ENCODE measurements at places on chromosomes 4 and X. TPM values are rescaled to one million over a fixed set of nuclear protein-coding genes. Genes with fewer than 3 reads are reported as not detected.

- DNase-seq, result no peak
These were observed 27.6 kb downstream of the NUDT6 start for GRCh38 chr4:122894827-122895226.

DNA sequence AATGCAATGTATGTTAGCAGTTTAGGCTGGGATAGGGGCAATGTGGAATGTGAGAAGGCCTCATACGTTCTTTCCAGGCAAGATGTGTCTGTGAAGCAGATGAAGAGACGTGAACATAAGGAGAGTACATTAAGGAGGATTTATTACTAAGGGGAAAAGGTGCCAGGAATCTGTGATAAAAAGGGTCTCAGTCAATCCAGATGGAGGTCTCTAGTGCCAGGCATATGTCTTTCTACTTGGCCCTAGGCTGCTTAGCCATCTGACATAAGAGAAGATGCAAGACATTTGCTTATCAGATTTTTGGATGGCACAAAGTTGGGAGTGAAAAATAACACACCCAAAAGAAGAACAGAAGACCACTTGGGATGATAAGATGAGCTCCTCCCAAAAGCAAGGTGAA lies 93.0 kb upstream of the PRKG2 start:
- DNase-seq, result no peak

DNA sequence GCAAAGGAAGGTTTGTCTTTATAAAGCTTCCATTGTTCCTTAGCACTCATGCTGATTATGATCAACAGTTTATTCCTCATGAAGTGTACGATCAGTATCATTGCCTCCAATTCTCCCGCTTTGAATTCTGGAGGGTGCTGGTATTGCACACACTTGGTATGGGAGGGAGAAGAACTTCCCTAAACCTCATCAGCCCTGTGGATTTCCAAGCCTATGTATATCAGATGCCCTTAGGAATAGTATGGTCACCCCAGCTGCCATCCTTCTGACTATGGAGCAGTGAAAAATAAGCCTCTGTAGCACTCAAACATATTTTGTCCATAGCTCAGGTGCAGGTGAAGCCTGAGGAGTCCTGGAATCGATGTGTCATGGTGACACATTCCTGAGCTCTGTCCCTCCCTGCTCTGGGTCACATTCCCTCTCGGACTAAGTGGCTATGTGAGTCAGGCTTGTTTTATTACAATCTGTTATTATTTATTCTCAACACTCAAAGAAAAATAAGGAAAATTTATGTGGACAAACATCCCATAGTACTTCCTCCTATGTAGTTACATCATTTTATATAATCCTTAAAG lies 2.0 kb upstream of the ZDHHC9 start:
- no peak for DNase-seq

GRCh38 chr4:7330811-7331681 lies 103.7 kb downstream of the PSAPL1 start:
- no peak for DNase-seq

DNA sequence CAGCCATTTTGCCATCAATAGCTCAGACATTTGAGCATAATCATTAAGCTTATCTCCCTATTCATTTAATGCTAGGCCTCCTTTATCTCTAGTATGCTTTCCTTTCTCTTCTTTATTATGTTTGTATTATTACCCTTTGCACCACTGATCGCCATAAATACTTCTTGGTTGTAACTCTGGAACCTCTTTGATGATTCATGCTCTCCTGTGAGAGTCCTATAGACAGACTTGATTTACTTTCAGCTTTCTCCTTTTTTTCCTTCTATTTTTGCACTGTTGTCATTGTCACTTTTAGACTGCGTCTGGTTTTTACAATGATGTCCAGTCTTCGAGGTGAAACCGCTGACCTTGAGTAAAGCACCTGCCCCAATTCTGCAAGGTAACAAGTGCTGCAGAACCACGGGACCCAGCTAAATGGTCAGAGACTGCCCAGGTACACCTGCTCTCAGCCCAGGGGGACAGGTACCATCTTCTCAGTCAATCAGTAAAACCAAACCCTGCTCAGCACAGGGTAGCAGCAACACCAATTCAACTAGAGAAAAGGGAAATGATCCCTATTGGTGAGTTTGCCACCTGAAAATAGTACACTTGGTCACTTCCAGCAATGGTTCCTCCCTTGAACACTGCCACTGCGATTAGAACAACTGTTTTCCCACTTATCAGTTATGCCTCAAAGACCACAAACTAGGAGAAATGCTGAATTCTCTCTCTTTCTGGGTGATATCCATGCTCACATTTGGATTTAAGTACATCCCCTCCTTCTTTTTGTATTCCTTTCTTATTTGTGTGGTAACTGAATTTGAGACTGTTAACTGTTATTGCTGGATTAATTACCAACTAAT lies 125.1 kb downstream of the MAML3 start:
- DNase-seq, result no peak

DNA sequence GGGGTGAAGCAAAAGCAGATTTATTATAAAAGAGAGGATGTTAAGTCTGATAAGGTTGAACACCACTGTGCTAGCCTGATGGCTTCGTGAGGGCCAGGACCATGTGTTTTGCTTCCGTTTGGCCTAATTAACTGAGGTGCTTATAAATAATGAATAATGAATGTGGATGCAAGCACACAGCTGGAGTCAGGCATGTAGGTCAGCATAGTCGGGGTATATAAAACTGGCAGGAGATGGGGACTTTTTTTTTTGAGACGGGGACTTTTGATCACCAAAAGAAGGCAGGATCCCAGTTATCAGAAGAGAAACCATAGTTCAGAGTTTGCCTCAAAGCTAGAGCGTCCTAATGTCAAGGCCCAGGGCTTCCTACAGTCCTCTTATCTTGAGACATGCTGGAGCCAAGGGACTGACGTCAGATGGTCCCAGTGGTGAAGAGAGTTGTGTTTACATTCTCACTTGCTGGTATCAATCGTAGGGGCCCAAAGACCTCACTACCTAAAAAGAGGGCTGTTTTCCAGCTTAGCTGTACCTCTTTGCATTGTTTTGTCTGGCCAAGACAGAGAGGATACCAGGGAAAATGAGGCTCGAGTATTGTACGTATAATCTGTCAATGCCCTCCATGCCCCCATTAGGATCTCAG lies 50.4 kb downstream of the RTL9 start:
- DNase-seq, result no peak

DNA sequence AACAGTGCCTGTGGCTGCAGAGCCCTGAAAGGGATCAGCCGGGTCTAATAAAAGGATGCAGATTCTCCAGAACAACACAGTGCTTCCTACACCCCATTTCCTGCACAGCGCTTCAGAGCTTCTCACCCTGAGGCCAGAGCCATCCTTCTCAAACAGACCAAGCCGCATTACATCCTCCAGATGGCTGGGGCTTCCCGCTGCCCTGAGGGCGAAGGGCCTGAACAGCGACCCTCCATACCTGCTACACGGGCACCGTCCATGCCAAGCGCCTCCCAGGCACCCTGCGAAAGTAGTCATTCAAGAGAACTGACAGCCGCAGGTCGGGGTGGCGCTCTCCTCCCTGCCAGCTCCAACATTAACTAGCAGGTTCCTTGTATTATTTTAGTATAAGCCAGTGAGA lies 36.5 kb downstream of the ACOX3 start:
- DNase-seq, result no peak

GRCh38 chr4:2251795-2252529 lies 9.9 kb downstream of the MXD4 start:
- DNase-seq, result no peak

- no peak for DNase-seq
These were observed 126.1 kb downstream of the AFF1 start for GRCh38 chr4:87060957-87061356.

- DNase-seq, result no peak
These were observed 75.1 kb downstream of the GAB1 start for GRCh38 chr4:143411527-143412419.

DNA sequence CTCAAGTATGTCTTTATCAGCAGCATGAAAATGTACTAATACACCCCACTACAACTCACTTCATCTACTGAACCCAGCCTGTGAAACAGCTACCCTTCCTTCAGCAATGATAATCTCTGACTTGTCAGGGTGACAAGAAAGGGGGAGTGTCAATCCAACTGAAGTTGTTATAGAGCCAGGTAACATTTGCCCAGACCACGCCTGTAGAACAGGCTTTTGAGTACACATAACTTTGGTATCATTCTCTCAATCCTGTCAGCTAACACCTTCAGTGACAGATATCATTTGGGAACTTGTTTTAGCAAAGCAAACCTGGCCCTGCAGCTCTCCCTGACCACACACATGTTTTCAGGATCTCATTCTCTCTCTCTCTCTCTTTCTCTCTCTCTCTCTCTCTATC lies 592.2 kb downstream of the SMARCA1 start:
- DNase-seq, result no peak

- no peak for DNase-seq
These were observed 71.5 kb downstream of the SORBS2 start for GRCh38 chr4:185740471-185740873.

DNA sequence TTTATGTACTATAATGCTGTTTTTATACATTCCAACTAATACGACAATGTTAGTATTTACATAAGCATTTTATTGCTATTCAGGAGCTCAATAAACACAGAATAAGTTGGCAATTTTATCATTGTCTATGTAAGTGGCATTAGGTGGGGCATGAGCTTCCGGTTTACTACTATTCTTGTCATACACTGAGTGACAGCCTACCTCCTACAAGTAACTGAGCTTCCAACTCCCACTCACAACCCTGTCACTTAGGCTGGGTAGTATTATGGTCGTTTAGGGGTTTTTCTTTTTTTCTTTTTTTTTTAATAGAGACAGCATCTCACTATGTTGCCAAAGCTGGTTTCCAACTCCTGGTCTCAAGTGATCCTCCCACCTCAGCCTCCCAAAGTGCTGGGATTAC lies 7.4 kb downstream of the PPID start:
- no peak for DNase-seq

DNA sequence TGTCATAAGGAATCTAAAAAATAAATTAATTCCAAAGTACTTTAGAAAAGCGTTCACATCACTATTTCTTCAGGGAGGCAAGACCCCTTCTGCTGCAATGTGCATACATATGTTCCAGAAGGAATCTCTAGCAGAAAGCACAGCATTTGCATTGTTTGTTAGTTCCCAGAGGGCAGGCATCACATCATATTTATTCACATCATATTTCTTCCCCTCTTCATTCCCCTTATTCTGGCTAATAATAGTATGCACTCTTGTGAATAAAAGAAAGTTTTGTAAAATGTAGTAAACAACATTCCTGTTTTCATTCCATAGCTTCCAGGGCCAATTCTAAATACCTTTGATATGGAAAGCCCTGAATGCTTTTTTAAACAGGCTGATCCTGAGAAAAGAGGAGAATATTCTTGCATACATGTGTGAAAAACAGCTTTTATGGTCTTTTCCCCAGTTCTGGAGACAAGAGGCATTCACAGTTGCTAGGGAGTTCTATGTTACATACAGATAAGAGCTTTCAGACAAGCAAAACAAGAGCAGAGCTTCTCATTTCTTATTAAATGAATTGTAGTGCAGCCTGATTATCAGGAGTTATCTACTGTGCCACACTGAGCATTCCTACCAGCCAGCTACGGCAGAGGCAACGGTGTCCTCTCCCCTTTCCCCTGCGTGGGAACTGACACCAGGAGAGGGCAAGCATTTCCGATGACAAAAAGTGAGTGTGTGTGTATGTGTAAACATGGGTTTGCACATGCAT lies 15.2 kb downstream of the GATB start:
- no peak for DNase-seq

GRCh38 chr4:47705326-47705981 lies 132.4 kb downstream of the CORIN start:
- peak; percentile 22 for DNase-seq

GRCh38 chrX:68703369-68703768 lies 55.9 kb downstream of the STARD8 start:
- no peak for DNase-seq

GRCh38 chr4:113869743-113870375 lies 108.3 kb upstream of the CAMK2D start:
- no peak for DNase-seq

DNA sequence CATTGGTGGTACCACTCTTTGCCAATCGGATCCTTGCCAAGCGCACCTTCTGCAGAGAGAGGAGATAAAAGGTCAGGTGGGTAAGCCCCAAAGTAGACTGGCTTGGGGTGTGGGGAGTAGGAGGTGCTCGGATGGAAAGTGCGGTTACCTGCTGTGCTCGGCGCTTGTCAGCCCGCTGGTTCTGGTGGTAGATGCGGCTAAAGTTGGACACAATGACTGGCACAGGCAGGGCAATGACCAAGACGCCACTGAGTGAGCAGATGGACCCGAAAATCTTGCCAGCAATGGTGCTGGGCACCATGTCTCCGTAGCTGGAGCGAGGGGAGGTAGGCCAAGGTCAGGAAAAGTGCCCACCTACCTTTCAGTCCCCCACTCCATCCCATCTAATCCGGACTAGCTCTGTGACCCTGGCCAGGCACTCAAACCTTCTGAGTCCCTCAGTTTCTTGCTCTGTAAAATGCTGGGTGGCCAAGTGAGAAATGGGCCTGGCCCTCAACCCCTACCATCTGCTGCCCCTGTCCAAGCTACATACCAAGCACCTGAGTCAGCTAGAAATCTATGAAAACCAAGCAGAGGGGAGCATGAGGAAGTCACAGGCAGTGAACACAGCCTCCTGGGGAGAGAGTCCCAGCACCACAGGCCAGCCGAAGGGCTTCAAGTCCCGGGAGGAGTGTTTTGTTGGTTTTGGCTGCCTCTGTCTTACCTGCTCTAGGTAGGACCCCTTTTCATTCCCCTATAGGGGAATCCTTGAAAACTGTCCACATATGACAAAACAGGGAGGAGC lies 4.7 kb downstream of the KCND1 start:
- DNase-seq, result no peak

- DNase-seq, result no peak
These were observed 762.4 kb downstream of the DMD start for GRCh38 chrX:32448945-32449344.

DNA sequence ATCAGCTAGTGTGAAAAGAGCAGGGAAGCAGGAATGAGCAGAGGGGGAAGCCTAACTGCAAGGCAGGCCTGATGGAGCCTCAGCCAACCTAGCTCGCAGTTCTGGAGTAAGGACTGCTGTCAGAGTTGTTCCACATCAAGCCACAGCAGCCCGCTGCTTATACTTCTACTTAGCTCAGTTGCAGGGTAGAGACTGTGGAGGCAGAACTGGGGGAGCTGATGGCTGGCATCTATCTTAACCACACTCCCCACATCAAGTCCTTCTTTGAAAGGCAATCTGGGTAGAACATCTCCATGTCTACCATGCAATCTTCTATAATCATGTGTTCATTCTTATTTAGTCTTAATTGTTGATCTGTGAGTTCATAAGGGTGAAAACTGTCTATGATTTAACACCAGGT lies 46.1 kb downstream of the DDX60 start:
- DNase-seq, result no peak

- DNase-seq, result no peak
These were observed 236.9 kb upstream of the CTSO start for GRCh38 chr4:156190615-156191014.

The ADH4 gene
- polyA plus RNA-seq, result 0.99 TPM

The FRMPD4 gene
- 0.09 TPM for polyA plus RNA-seq

The CAPN6 gene
- polyA plus RNA-seq, result 22.6 TPM

The AMER1 gene
- polyA plus RNA-seq, result 8.3 TPM

The SYNPO2 gene
- 15.5 TPM for polyA plus RNA-seq

The FABP2 gene
- polyA plus RNA-seq, result 0.09 TPM

The IL13RA1 gene
- polyA plus RNA-seq, result 51.6 TPM

The CDKL2 gene
- polyA plus RNA-seq, result 10.5 TPM

The TLR10 gene
- 0.58 TPM for polyA plus RNA-seq

The HAUS3 gene
- 16.5 TPM for polyA plus RNA-seq

The NLGN4X gene
- 13.1 TPM for polyA plus RNA-seq

The ANK2 gene
- 65.4 TPM for polyA plus RNA-seq

The NCBP2L gene
- polyA plus RNA-seq, result not detected

The TMPRSS11B gene
- polyA plus RNA-seq, result not detected

The PDLIM5 gene
- polyA plus RNA-seq, result 50.9 TPM

All from renal pelvis (tissue), 12 donors.